Astrocyte (in vitro differentiated cells and primary cell): ENCODE measurements at places on chromosomes 2 and 18. TPM values are rescaled to one million over a fixed set of nuclear protein-coding genes. Genes with fewer than 3 reads are reported as not detected.
A peak's percentile ranks its signal among the peaks of the same experiment; 100 is the strongest.

The SERPINB2 gene
- total RNA-seq: 0.60 and 1.7 TPM in 2 replicates

The SLC66A3 gene
- total RNA-seq: 14.3 and 16.0 TPM in 2 replicates

The BOLL gene
- total RNA-seq: not detected in 2 replicates

The ALPI gene
- not detected in 2 replicates for total RNA-seq

The ZNF892 gene
- 4.8 and 5.9 TPM in 2 replicates for total RNA-seq

The STK11IP gene
- 24.9 TPM in 2 replicates for total RNA-seq

DNA sequence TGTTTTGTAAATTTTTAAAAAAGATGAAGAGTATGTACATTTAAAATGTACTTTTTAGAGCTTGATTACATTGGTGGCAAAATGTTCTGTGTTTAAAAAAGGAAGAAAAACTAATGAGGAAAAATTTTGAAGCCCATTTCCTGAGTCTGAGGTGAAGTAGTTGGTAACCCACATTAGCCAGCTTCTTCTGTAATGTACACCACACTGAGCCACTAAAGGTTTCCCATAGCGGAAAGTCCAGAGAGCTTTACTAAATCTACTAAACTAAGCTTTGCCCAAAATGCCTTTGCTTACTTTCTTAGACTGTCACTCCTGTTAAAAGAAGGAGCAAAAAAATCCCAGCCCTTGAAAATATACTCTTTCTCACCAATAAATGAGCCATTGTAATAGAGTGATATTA, 804.8 kb upstream of the ZEB2 start:
- DNase-seq: no peak

- no peak for DNase-seq
Measured at GRCh38 chr2:168804214-168804613, 1.8 kb downstream of the NOSTRIN start.

DNA sequence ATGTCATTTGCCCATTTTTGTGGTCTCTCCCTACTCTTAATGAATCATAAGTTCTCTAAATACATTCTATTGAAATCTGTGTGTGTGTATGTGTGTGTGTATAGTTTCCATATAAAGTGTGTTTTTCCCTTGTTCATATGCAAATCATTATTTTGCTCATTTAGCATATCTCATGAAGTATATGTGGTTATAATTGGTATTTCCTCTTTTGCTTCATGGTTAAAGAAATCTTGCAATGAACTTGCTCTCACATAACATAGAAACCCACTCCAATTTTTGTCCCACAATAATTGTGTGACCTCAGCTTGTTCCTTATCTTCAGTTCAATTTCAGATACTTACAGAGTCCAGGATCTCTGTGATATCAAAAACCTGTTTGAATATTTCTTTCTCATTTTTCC, 1.2 kb downstream of the CPO start:
- no peak for DNase-seq

DNA sequence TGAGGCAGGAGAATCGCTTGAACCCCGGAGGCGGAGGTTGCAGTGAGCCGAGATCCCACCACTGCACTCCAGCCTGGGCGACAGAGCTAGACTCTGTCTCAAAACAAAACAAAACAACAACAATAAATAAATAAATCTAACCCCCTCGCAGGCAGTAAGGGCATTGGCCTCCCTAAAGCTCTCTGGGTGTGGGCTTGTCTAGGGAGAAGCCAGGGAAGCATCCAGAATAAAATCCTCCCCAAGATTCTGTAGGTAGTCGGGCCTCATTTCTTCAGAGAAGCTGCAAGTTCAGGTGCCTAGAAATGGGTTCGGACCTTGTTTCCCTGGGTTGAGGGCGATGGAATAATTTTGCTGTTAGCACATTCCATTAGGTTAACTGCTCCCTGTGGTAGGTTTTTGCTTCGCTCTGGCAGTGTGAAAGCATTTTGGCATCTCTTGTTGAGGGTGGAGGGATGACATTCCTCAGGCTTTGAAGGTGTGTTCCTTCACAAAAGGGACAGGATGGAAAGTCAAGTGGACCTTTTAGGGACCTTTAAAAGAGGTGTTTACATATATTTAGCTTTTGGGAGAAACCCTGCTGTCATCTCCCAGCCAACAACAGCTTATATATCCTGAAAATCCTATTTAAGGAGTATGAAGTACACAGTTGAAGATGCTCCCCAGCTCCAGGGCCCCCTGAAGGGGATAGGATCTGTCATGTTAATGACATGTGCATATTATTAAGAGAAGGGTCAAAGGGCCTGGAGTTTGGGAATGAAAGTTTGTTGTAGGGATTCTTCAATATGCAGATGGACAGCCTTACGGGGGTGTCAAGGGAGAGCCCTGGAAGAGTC, 17.7 kb downstream of the MYCN start:
- DNase-seq: no peak

DNA sequence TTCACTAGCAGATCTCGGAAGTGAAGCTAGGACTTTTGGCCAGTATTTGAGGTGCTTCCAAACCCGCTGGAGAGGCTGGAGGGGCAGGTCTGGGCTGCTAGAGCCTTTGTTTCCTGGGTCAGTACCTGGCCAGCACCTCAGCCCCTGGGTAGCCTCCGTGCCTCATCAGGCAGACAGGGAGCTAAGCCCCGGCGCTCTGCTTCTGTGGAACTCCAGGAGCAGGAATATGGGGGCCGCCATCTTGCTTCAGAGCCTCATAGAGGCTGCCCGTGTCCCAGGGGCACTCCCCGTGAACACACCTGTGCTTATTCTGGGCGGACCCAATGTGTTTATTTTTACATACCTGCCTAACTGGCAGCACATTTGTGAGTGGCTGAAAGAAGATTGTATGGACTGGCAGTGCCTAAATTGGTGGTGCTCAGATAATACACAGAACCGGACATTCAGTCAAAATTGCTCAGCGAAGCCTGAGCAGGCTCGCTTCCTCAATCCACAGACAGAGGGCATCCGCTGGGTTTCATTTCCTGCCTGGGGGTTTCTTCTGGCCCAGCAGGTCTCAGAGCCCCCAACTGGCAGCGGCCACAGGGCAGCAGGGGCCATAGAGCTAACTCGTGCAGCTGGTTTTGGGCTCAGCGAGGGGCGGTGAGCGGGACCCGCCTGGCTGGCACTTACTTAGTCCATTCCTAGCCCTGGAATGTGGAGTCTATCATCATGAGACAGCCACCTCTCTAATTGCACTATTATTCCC, 176.8 kb upstream of the ALKAL2 start:
- DNase-seq: no peak

GRCh38 chr2:121583555-121583954, 52.9 kb downstream of the RNU4ATAC start:
- DNase-seq: no peak

DNA sequence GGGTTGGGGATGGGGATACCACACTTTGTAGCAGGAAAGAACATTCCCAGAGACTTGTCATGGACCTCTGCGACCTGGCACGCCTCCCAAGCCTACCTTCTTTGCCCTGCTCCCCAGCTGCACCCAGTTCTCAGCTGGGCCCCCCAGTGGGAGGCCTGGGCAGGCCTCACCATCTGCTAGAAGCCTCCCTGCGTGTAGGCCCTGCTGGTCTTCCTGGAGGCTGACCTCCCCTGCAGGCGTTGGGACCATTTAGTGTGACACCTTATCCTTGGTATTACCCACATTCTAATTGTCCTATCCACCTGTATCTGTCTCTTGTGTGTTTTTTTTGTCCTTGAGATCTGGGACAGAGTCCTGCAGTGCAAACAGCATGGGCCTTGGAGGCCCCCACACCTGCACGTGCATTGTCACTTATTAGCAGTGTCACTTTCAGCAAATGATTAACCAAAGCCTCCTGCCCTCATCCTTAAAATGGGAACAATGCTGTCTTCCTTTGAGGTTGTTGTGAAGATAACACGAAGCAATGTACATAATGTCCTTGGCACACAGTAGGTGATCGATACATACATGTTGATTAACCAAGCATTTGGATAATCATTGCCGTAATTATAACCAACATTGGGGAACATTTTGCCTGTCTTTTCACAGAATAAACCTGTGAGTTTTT, 77.2 kb downstream of the LIPG start:
- DNase-seq: no peak

- DNase-seq: no peak
Measured at GRCh38 chr2:109298851-109299250, 169.8 kb downstream of the SH3RF3 start.

GRCh38 chr18:65632236-65632635, 118.6 kb upstream of the CDH7 start:
- DNase-seq: no peak

DNA sequence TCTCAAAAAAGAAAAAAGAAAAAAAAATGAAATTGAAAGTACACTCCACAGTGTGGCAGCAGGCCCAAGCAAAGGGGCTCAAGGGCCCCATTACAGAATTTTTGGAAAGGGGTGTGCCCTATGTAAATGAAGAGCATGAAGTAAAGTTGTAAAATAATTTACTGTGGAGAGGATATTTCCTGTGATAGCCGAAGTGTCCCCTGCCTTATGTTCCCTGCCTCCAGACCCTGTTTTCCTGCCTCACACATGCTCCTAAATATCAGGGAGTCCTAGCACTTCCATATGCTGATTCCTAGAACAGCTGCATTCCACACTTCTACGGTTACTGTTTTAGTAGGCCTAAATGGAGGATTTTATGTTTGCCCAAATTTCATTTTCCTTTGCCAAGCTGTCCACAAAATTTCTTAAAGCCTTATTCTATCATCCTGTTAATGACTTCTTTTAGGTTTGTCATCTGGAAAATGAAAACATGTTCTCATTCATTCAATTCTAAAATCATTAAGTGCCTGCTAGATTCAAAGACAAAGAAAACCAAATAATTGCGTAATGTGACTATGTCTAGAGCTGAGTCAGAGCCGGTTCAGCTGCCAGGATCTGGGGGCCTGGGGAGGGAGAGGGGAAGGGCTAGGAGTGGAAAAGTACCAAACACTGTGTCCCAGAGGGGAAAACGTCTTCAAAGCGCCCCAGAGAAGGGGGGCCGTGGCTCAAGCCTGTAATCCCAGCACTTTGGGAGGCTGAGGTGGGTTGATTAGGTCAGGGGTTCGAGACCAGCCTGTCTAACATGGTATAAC, 25.9 kb upstream of the IMPA2 start:
- DNase-seq: peak; percentile 87
